ENCODE measurements at places on chromosomes 13 and 19.

- no peak for DNase-seq
These were observed 486 bp downstream of the ZNF529 start for GRCh38 chr19:36572593-36573019.

- no peak for DNase-seq
These were observed 282.9 kb downstream of the TSHZ3 start for GRCh38 chr19:31066385-31066784.

GRCh38 chr19:28633319-28634018 is 579.5 kb downstream of the UQCRFS1 start:
- no peak for DNase-seq

DNA sequence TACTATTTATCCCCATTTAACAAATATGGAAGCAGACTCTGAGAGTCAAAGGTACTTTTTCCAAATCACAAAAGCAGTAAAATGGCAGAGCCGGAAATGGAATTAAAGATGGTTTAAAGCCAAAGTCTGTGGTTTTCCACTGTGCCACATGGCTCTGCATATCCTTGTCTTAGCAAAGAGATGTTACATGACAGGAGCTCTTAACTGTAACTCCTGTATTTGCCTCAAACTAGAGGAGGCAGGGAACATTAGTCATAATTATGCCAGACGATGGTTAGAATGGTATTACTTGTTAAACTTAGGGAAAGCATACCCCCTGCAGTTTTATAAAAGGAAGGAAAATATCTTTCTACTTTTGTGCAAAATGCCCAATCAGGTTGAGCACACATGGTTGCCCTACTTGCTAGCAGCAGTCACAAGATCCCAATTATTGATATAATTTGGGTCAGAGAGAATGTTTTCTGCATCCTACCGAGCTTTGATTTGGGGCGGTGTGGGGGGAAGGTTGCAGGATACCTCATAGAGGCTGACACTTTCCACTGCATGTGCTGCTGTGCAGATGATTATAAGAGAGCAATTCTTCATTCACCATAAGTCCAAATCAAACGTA is 42.0 kb upstream of the MAB21L1 start:
- DNase-seq, result no peak

GRCh38 chr19:51079481-51080110 is 3.1 kb downstream of the KLK14 start:
- DNase-seq, result no peak

- DNase-seq, result peak; percentile 89
These were observed 9.3 kb downstream of the ZNF787 start for GRCh38 chr19:56111601-56112312.

DNA sequence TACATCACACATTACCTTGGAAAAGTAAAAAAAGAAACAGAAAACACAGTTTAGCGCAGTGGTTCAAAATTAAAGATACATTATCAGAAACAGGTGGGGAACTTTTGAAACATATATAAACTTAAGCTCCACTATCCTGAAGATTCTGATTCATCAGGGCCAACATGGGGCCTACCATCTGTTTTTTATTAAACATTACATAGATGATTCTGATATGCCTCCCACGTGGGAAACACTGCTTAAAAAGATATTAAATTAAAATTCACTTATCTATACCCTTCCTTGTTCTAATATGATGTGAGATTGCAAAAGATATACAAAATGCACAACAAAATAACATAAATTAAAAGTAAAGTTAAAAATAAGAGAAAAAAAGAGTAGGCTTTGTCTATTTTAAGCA is 125.0 kb downstream of the VWA8 start:
- DNase-seq, result no peak

- no peak for DNase-seq
These were observed 54.8 kb upstream of the ZNF536 start for GRCh38 chr19:30317403-30317802.

- no peak for DNase-seq
These were observed 258.4 kb upstream of the SLC10A2 start for GRCh38 chr13:103324641-103325040.

- DNase-seq, result no peak
These were observed 59.4 kb downstream of the SLC10A2 start for GRCh38 chr13:103006641-103007426.

DNA sequence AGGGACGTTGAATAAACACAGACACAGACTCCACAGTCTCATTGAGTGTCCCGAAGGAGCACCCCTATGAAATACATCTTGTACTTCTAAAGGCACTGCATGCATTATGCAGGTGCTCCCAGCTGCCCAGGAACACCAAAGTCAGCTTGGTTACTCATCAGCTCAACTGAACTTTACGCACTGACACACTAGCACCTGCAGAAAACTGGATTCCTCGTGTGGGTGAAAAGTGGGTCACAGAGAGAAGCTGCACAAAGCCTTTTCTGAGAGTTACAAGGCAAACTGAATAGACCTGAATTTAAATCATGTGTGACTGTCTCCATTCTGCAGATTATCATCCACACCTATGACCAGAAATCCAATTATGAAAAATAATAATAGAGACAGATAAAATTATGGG is 527.5 kb upstream of the NBEA start:
- DNase-seq, result no peak

DNA sequence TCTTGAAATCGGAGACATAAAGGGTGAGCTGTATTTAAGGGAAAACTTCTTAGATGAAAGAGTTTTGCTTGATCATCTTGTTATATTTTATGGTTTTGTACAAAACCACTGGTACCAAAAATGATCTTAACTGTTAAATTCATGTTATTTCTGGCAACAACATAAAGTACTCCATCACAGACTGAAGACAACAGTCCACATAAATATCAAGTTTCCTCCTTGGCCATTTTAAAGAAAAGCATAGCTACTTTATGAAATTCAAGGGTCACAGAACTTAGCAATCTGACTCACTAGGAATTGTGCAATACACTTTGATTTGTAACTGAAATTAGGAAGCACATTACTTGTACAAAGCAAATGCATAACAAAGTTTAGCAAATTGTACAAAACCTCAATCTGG is 66.3 kb downstream of the TBC1D4 start:
- DNase-seq, result no peak

DNA sequence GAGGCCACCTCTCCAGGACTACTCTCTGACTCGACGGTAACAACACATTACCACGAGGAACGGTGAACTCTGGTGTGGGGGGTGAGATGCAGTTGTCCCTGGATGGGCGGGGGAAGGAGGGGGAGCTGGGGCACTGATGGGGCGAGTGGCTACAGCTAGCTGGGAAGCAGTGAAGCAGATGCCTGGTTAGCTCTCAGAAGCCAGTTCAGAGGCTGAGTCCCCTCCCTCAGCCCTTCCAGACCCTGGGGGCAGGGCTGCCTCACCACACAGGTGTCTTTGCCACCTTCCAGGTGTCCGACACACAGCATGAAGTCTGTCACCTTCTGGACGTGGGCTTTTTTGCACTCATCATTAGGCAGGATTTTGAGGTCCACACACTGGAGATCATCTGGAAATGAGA is 4.0 kb downstream of the KLK1 start:
- DNase-seq, result no peak

- no peak for DNase-seq
These were observed 82.5 kb upstream of the MYCBP2 start for GRCh38 chr13:77409412-77409811.

GRCh38 chr19:13138916-13139198 is 11.3 kb downstream of the STX10 start:
- DNase-seq, result no peak

GRCh38 chr13:42487221-42487620 is 86.7 kb upstream of the TNFSF11 start:
- no peak for DNase-seq

- DNase-seq, result no peak
These were observed 251.7 kb upstream of the ARGLU1 start for GRCh38 chr13:106819413-106820180.

- no peak for DNase-seq
These were observed 23.3 kb downstream of the HNRNPM start for GRCh38 chr19:8468124-8468523.

DNA sequence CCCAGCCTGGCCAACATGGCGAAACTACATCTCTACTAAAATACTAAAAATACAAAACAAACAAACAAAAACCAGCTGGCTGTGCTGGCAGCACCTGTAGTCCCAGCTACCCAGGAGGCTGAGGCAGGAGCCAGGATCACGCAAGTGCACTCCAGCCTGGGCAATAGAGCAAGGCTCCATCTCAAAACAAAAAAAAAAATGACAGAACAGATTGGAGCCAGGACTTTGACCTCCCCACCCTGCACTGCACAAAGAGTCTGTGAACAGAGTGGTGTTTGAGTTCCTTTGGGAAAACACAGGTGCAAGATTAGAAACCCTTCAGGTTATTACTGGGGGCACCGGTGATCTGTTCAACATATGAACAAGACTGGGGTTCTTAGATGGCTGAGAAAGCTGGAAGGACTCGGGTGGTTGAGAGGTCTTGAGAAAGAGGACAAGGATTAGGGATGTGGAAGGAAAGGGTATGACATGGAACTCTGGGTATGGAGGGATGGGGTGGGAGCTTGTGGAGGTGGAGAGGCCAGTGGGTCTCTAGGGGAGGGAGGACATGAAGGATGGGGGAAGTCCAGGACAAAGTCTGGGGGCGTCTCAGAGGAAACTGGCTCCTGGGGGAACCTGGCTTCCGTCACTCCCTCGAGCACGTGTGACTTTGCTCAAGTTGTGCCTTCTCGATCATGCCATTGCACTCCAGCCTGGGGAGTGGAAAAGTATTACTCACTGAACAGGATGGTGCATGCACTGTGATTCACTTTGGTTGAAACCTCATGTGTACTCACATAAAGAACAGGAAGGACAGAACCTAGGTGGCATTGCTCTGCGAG is 25.9 kb downstream of the RCN3 start:
- DNase-seq, result peak; percentile 68

Measured in left colon (tissue), 2 donors.